ENCODE measurements at places on chromosomes 2 and 18.

- DNase-seq = no peak
Measured at GRCh38 chr2:131039908-131040660, 53.2 kb downstream of the FAM168B start.

- DNase-seq = no peak
Measured at GRCh38 chr18:69951182-69951581, 3.5 kb upstream of the CD226 start.

DNA sequence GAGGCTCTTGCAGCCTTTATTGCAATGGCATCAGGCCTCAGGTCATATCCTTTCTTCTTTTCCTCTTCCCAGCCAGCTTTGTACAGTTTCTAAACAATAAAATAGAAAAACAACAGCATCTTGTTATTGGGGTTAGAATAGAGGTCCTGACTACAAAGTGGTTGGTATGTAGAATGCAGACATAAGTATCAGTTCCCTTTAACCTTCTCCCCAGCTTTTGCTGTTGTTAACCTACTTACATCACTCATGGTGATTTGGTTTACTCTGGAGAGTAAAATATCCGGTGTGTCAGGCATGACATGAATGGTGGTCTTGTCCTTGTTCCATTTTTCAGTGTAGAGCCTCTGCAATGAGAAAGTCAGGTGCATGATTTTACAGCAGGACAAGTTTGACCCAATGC, 69.8 kb downstream of the NEB start:
- no peak for DNase-seq

DNA sequence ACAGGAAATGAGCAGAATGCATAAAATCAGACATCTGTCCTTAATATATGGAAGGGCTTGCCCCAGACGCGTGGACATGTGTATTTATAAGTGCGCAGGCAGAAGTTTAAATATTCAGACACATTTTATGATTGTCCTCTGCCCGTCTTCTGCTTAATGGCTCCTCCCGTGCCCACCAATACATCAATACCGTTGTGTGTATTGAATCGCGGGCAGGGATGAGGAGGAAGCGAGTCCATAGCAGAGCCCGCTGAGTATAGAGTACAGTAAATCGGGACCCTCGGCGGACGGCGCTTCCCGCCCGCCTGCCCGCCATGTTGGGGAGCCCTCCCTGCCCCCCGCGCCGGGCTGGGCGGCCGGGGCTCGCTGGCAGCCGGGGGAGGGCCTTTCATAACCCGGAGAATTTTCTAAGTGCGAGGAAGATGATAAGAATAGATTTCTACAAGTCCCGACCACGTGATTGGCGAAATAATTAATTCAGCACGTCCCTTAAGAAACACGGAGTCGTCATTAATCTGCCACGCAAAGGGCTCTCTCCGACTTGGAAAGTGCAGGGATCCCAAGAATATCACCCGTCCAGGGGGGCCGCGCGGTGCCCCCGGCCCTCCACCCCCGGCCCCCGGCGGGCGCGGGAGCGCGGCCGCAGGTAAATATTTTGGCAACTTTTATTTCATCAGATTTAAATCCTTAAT, at the start of gene HOXD3:
TSS of gene HOXD3 (plus strand) at position 501 of the 692 bp plus-strand sequence. CDS start 11,808 bp downstream, outside the sequence.
- no peak for DNase-seq

DNA sequence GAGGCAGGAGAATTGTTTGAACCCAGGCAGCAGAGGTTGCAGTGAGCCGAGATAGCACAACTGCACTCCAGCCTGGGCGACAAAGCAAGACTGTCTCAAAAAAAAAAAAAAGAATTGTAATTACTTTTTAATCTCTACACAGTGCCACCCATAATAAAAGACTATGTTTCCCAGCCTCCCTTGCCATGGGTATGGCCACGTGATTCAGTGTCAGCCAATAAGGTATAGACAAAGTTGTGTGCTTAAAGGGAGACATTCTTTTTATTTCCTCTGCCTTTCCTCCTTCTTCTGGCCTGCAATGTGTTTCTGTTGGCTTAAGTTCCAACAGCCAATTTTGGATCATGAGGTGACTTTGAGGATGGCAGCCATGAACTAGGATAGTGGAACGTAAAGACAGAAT, 406.9 kb downstream of the LNPK start:
- DNase-seq = no peak

GRCh38 chr2:194819367-194819766, 837.7 kb upstream of the SLC39A10 start:
- DNase-seq = no peak

DNA sequence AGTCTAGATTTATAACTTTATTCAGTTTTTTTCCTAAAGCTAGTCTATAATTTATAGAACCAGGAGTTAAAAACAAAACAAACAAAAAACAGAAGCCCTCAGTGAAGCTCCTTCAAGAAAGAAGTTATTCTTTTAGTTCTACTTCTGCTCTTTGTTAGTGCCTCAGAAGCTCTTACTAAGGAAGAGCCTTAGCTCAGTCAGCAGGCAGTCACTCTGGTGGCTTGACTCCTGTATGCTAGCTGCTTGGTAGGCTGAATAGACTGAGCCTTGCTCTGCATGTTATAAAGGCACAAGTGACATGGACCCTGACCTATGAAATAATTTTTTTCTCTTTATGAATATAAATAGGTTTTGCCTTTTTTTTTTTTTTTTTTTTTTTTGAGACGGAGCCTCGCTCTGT, 24.8 kb downstream of the NCOA1 start:
- DNase-seq = no peak

GRCh38 chr18:65287652-65288051, 463.2 kb upstream of the CDH7 start:
- peak; percentile 46 for DNase-seq

DNA sequence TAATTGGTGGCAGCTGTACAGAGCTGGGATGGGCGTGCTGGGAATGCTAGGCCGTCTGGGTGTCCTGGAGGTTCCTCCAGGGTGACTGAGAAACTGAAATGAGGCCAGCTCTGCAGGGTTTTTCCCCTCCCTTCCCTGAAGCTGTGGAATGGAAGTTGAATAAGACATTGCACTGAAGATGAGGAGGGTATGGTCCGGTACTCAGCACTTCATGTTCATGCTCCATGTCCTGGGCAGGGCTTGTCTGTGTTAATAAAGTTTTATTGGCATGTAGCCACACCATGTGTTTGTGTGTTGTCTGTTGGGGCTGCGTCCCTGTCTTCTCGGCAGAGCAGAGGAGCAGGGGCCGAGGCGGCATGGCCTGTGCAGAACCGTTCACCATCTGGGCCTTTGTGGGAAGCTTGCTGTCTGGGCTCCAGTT, 154.0 kb downstream of the LDLRAD4 start:
- no peak for DNase-seq

- DNase-seq = no peak
Measured at GRCh38 chr18:49048396-49049020, 97.7 kb upstream of the SMAD7 start.

GRCh38 chr2:120880381-120880780, 144.7 kb downstream of the GLI2 start:
- DNase-seq = no peak

GRCh38 chr2:218505754-218506371, 62.3 kb downstream of the USP37 start:
- no peak for DNase-seq

- no peak for DNase-seq
Measured at GRCh38 chr2:55810622-55811020, 113.0 kb downstream of the EFEMP1 start.

DNA sequence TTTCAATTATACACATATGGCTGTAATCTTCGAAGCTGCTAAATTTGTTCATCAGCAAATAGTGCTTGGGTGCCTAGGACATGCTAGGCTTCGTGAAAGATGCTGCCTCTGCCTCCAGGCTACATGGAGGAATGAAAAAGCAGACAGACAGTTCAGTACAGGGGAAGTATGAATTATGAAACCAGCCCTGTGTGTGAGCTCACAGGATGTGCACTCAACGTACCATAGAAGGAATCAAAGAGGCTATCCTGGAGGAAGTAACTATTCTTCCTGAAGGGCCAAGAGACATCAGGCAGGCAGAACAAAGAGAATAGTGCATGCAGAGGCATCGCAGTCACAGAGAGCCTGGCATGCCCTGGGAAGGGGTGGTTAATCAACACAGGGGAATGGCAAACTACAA, 61.4 kb downstream of the DYM start:
- no peak for DNase-seq

- no peak for DNase-seq
Measured at GRCh38 chr2:64514008-64514407, 10.1 kb upstream of the AFTPH start.

- no peak for DNase-seq
Measured at GRCh38 chr2:143885461-143885860, 634.5 kb downstream of the ZEB2 start.

GRCh38 chr2:96969321-96969720, 17.1 kb downstream of the FAM178B start:
- no peak for DNase-seq

- no peak for DNase-seq
Measured at GRCh38 chr2:206915121-206915520, 24.2 kb upstream of the CPO start.

DNA sequence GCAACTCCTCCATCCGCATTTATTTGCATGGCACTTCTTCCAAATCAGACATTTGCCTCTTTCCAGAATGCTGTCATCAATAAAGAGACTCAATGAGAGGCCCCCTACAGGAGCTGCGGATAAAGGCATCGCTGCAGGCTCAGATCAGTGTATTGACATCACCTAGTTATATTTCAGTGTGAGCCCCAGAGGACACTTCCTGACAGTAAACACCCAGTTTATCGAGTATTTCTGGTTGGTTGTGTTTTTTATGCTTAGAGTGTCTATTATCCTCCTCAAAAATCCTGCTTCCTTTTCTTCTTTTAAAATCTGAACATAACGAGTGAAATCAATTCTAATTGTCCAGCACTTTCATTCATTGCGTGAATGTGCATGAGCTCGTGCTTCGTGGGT, 38.8 kb downstream of the NRP2 start:
- DNase-seq = no peak

- no peak for DNase-seq
Measured at GRCh38 chr2:84972207-84972783, 1.3 kb downstream of the KCMF1 start.

- no peak for DNase-seq
Measured at GRCh38 chr18:35672897-35673296, 91.4 kb downstream of the GALNT1 start.

GRCh38 chr2:39181297-39181696, 60.4 kb upstream of the SOS1 start:
- no peak for DNase-seq

DNA sequence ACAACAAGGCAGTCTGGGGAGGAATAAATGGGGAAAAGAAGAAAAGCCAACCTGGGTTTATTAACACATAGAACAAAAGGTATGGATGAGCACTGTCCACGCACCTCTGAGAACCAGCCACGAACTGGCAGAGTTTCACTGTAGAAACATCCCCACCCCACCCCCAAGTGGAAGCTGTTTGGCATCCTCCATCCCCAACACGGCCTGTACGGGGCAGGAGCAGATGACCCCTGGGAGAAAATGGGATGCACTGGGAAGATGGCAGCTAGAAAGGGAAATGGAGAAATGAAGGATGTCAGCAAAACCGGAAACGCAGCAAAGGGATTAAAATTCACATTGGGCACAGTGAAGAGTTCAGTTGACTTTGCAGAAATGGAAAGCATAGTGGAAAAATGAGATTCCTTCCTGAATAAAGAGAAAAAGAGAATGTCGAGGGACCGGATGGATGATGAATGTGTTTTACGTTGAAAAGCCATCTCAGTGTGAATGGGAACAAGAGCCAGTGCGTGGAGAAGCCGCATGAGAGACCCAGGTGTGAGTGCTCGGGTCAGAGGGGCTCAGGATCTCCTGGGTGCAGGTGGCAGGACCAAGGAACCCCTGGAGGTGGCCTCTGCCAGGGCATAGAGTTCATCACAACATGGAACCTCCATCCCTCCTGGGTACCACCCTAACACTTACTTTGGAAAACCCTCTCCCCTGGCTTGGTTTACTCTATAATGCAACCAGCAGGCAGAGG, 247.0 kb downstream of the ALPK2 start:
- DNase-seq = no peak

DNA sequence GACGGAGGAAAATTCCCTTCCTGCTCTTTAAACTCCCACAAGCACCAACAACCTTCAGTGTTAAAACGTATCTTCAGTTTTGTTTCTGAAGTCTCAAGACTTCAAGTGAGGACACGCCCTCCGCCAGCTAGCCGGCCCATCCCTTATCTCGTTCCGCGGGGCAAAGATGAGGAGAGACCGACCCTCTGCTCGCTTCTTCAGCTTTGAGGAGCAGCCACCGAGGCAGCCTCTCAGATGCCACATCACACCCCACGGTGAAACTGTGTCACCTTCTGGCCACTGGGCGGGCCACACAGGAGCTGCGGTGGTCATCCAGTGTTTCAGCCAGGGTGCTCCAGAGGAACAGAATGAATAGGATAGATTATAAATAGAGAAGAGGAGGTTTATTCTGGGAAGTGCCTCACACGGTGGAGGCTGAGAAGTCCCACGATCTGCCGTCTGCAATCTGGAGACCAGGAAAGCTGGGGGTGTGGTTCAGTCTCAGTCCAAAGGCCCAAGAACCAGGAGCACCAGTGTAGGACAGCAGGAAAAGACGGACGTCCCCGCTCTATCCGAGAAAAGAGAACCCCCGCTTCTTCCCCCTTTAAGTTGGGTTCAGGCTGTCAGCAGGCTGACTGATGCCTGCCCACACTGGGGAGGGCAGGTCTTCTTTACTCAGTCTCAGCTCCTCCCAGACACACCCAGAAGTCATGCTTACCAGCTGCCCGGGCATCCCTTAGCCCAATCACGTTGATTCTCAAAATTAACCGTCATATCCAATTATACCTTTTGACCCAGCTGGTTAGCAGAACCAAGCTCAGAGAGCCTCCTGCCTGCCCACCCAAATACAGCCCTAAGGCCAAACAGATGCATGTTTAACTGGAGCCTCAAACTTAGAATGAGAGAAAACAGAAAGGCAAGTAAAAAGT, 399.7 kb upstream of the ID2 start:
- DNase-seq = no peak

- DNase-seq = no peak
Measured at GRCh38 chr2:105969552-105969951, 224.5 kb downstream of the UXS1 start.

DNA sequence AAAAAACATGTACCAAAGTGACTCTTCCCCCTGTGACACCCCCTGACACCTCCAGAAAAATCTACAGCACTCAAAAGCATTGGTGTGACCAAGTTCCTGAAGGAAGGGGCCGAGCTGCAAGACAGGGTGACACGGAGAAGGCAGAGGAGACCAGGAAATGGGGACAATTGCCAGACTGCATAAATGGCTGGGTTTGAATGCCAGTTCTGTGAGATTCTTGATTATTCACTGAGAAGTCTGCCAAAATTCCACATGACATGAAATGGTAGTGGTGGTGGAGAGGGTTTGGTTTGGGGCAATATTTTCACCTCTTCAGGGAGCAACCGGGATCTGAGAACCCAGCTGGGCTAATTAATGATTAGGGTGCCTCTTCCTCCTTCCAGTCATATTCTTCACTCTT, 178.5 kb downstream of the ARL4C start:
- no peak for DNase-seq

GRCh38 chr18:51248685-51249084, 51.2 kb upstream of the MEX3C start:
- no peak for DNase-seq
